Temporal lobe (tissue), 4 donors: ENCODE measurements at places on chromosomes 6 and 20. TPM values are rescaled to one million over a fixed set of nuclear protein-coding genes. Genes with fewer than 3 reads are reported as not detected.

Gene SGK2
- total RNA-seq = 0.74 TPM

Gene GTSF1L
- not detected for total RNA-seq

Gene PROCR
- 3.9 TPM for total RNA-seq

Gene CLPSL1
- not detected for total RNA-seq
